ENCODE measurements at places on chromosomes 13 and 19.
A peak's percentile ranks its signal among the peaks of the same experiment; 100 is the strongest.

- DNase-seq: no peak
Measured at GRCh38 chr13:68066879-68067513, 836.9 kb upstream of the PCDH9 start.

DNA sequence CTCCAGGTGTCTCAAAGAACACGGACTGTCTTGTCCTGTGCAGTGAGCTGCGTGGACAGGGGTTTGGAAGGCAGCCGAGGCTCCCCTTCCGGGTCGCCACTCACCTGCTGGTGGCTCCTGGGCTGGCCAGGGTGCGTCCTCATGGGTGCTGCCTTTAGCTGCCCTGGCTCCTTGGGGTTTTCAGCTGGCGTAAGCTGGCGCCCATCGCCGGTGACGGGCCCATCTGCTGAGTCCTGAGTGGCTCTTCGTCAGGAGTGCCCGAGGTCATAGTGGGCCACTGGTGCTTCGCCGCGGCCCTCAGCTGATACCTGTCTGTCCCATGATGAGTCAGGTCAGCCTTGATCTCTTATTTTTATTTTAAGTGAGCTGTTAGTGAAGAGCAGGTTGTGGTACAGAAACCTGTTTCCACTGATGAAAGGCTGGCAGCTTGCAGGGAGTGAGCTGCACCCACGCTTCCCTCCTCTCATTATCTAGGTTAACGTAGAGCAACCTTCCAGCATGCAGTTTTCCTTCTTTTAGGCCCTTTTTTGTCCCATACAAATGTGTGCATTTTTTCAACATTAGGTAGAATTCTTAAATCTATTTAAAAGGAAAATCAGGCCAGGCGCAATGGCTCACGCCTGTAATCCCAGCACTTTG, 18.4 kb downstream of the EPN1 start:
- no peak for DNase-seq

- DNase-seq: no peak
Measured at GRCh38 chr13:31199527-31199848, 287 bp upstream of the B3GLCT start.

GRCh38 chr19:3368848-3369336, 2.5 kb downstream of the NFIC start:
- no peak for DNase-seq

GRCh38 chr13:112835796-112836195, 133.2 kb upstream of the MCF2L start:
- DNase-seq: no peak

DNA sequence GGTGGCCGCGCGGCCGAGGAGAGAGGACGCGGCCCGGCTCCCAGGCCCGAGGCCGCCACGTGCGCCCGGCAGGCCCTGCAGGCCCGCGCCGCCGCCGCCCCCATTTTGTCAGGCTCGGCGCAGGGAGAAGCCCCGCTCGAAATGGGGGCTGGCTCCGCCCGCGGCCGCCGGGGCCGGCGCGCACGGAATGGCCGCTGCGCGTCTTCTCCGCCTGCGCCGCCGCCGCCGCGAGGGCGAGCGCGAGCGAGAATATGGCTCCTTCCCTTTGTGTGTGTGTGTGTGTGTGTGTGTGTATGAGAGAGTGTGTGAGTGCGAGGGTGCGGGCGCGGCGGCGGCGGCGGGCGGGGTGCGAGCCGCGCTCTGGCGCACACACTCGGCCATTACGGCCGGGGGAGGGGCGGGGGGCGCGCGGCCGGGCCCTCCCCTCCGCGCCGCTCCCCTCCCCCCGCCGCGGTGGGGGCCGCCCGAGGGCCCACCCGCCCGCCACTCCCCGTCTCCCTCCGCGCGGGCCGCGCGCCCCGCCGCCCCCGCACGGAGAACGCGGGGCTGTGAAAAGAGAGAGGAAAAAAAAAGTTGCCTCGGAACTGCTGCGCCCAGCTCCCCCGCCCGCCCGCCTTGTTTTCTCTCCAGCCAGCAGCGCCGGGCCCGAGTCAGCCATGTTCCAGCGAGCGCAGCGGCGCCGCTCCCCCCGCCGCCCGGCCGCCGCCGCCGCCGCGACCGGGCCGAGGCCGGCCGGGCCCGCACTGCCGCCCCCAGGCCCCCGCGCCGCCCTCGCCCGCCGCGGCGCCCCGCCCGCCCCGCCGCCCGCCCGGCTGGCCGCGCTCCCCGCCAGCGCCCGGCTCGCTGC, 1.0 kb downstream of the HMGB1 start:
- DNase-seq: peak; percentile 85

DNA sequence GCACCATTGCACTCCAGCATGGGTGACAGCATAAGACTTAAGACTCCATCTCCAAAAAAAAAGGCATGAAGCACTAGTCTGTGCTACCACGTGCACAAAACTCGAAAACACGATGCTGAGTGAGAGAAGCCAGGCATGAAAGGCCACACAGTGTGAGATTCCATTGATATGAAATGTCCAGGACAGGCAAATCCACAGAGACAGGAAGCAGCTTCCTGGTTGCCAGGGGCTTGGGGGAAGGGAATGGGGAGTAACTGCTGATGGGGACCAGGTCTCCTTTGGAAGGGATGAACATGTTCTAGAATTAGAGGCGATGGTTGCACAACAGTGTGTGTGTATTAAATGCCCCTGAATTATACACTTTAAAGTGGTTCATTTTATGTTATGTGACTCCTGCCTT, 15.9 kb upstream of the JUND start:
- no peak for DNase-seq

- no peak for DNase-seq
Measured at GRCh38 chr19:47573071-47574026, at the start of gene ZNF541. ZNF541 (minus strand) TSS chr19:47573148; CDS start chr19:47555856, 17,292 bp downstream.

Data from BE2C (cell line).